Body of pancreas (tissue), 4 donors: ENCODE measurements at places on chromosomes 13 and 19.

- H3K27ac ChIP-seq: peak overlapping the region; percentile 73
- DNase-seq: peak; percentile 96
- H3K4me3 ChIP-seq: peak overlapping the region; percentile 24
These were observed 3.0 kb downstream of the PRKD2 start for GRCh38 chr19:46713781-46714443.

DNA sequence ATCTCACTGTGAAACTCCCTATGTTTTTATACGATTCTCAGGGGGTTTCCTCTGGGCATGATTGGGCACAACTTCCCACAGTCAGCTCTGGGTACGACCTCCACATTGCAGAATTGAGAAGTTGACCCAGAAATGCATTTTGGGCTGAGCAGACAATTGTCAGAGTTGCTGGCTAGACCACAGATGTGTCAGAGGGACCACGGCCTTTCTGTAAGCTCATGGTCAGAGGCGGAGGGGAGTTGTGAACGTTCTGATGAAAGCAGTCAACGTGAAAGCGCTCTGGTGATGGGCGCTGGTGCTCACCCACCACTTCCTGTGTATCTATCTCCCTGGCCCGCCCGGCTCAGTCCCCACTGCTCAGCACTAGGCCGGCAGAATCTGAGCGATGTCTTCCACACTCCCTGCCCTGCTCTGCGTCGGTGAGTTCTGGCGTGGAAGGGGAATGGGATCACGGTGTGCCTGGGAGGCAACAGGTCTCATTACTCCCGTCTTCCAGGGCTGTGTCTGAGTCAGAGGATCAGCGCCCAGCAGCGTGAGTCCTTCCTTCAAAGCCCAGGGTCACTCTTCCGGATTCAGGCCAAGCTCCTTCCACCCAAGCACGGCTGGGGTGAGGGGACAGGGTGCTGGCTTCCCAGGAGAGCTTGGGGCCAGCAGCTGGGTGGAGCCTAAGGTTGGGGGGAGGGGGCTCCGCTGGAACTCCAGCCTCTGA is at the start of gene NCR1:
Gene NCR1 (plus strand): TSS at position 346 of the 709 bp plus-strand sequence. CDS start 40 bp downstream, at position 386.
- no peak within 1 kb of the TSS for H3K27ac ChIP-seq
- H3K27me3 ChIP-seq: no peaks in the 10 kb centered on the region
- DNase-seq: no peak
- no peak within 1 kb of the TSS for H3K4me3 ChIP-seq

- H3K27me3 ChIP-seq: no peaks in the 10 kb centered on the region
- H3K27ac ChIP-seq: no peak overlapping the region
- H3K4me1 ChIP-seq: peaks cover 49% of the 10 kb centered on the region
- no peak overlapping the region for H3K4me3 ChIP-seq
- H3K36me3 ChIP-seq: no peaks in the 10 kb centered on the region
- no peak for DNase-seq
These were observed 2.4 kb upstream of the PLPP2 start for GRCh38 chr19:293436-294110.

DNA sequence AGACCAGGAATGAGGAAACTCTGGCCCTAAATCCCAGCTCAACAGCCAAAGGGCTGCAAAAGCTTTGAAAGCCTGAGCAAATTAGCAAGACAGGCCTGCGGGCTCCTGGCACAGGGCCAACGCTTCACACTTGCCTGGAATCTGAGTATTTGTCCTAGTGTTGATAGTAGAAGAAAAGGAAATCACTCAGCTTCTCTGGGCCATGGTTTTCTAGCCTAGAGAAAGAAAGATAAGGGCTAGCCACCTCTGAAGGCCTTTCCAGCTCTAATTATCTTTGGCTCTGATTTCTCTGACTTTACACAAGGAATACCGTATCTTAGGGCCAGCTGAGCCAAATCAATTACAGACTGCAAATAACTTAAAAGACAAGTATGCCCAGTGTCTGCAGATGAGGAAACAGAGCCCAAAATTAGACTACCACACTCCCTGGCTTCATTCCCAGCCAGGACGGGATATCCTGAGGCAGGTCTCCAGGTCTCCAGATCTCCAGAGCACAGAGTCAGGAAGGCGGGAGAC is 69.6 kb downstream of the STK24 start:
- peaks cover 61% of the 10 kb centered on the region for H3K4me1 ChIP-seq
- DNase-seq: peak; percentile 71
- no peaks in the 10 kb centered on the region for H3K27me3 ChIP-seq
- H3K27ac ChIP-seq: peak overlapping the region; percentile 73
